ENCODE measurements at places on chromosomes 7 and 10.
A peak's percentile ranks its signal among the peaks of the same experiment; 100 is the strongest.

GRCh38 chr7:40598915-40599314 lies 464.1 kb downstream of the SUGCT start:
- no peak for DNase-seq

DNA sequence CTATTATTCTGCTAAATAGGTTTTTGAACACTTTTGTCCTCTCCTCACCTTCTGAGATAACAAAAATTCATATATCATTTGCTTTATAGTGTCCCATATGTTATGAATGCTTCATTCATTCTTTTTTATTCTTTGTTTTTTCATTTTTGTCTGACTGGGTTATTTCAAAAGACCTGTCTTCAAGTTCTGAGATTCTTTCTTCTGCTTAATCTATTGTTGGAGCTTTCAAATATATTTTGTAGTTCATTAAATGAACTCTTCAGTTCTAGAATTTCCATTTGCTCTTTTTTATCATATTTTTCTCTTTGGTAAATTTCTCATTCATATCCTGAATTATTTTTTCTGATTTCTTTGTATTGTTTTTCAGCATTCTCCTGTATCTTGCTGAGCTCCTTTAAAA lies 53.1 kb upstream of the SCIN start:
- DNase-seq, result no peak

DNA sequence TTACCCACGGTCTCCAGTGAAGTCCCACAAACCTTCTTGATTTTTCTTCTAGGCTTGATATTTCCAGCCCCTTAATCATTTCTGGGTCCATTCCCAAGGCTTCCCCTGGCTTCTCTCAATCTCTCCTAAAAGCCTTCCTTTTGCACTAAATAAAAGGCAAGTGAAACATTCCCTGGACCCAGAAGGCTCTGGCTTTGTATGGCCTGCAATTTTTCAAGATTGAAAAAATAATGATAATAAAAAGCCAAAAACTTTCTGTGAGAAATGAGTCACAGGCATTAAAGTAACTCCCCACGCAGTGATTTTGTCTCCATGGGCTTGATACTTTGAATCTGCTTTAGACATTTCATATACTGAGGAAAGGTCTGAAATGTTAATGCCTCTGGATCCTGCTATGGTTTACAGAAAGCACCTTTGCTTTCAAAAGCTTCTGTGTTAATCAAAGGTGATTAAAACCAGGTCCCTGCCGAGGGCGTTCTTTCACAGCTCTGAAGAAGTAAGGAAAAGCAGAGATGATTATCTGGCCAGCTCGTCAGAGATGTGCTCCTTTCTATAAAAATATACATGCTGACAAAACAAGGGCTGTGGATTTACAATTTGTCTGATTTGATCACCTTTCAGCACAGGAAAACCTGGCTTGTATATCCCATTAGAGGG lies 118.9 kb upstream of the TMEM72 start:
- DNase-seq, result no peak

DNA sequence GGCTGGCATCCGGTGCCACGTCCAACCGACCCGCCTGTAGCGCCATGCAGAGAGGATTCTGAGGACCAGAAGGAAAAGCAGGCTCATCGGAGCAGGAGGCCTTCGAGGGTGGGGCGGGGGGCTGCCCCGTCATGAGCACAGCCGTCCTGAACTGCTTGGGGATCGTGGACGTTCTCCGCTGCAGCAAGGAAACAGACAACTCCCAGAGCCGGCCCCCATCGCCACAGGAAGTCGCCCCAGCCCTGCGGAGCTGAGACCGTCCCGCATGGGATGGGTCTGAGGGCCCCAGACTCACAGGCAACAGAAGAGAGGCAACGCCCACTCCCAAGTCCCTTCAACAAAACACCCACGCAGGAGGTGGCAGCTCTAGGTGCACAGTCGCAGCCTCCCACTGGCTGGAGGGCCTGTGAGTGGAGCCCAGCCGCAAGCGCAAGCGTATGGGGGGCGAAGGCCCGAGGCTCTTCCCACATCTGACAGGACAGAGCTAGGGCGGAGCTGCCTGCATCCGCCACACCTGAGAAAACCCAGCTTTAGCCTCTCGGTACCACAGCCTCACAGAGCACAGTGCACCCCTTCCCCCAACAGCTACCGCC lies 64.7 kb upstream of the TNRC18 start:
- no peak for DNase-seq

GRCh38 chr7:43038254-43038653 lies 74.2 kb upstream of the HECW1 start:
- DNase-seq, result no peak

DNA sequence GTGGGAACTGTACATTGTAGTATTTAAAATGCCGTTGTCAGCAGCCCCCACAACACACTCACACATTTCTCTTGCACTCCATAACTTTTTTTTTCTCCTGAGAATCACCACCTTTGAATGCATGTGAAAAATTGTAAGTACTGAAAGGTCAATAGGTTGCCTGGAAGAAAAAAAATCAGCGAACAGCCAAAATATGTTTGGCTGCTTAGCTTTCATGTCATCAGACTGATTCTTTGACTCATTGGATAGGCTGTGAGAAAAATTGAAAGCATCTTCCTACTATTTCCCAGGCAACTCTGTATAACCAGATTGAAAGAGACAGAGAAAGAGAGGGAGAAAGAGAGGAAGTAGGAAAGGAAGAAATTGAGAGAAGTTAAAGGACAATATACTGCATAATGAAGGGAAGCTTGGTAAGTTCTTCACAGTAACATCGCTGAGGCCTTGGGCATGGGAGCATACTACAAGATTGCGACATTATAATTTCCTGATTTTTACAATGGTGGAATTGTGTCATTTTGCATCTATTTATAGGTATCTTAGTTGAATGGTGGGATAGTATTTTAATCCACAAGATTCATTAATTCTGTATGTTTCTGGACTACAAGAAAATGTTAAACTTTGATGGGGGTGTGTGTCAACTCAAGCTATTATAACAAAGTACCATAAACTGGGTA lies 249.3 kb upstream of the KCND2 start:
- no peak for DNase-seq

GRCh38 chr7:102054158-102054557 lies 232.5 kb upstream of the SH2B2 start:
- no peak for DNase-seq

DNA sequence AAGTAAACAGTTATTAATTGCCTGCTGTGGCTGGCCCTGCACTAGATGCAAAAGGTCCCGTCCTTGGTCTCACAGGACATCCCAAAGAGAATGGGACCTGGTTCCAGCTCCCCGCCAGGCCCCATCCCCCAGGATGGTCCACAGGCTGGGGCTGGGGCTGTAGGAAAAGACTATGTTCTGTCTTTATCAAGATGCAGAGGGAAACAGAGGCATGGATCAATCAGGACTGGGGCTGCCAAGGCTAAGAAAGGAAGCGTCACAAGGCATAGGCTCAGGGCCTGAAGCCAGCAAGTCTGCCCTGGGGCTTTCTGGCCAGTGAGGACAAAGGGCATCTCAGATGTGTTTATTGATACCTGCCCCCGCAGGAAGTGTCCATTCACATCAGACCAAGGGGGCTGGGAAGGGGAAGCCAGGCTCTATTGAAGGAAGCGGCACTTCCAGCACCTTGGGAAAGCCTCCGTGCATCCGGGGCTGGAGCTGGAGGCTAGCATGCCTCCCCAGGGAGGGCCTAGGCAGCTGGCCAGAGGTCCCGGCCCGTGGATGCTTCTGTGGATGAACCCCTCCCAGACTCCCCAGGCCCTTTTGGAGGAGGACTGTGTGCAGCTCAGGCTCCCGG lies 5.8 kb downstream of the VSIR start:
- no peak for DNase-seq

GRCh38 chr7:35003679-35004303 lies 33.5 kb downstream of the DPY19L1 start:
- DNase-seq, result peak; percentile 71

GRCh38 chr7:68470836-68471435 lies 1127.3 kb upstream of the AUTS2 start:
- DNase-seq, result no peak

DNA sequence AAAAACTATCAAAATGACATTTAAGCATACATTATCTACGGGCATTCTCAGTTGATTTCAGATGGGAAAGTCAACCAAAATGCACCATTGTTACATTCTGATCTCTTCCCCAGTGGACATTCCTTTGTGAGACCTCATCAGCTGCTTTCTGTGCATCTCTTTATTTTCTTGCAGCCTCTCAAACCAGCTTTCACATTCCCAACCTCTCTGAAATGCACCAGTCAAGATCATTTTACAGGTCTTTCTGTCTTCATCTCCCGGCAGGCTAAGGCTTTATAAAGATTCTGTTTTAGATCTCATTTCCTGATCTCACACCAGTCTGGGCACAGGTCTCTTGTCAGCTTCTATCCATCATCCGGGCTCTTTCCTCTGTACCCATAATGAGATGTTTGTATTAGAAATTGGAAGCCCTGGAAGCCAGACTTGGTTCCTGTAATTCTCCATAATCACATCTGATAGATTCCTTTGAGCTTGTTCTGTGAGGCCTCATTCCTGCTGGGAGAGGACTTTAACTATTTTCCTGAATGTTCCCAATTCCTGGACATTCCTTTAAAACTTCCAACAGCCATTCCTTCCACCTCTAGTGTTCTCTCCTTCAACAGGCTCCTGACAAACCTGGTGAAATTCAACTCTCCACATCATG lies 44.3 kb upstream of the ARL4A start:
- no peak for DNase-seq

DNA sequence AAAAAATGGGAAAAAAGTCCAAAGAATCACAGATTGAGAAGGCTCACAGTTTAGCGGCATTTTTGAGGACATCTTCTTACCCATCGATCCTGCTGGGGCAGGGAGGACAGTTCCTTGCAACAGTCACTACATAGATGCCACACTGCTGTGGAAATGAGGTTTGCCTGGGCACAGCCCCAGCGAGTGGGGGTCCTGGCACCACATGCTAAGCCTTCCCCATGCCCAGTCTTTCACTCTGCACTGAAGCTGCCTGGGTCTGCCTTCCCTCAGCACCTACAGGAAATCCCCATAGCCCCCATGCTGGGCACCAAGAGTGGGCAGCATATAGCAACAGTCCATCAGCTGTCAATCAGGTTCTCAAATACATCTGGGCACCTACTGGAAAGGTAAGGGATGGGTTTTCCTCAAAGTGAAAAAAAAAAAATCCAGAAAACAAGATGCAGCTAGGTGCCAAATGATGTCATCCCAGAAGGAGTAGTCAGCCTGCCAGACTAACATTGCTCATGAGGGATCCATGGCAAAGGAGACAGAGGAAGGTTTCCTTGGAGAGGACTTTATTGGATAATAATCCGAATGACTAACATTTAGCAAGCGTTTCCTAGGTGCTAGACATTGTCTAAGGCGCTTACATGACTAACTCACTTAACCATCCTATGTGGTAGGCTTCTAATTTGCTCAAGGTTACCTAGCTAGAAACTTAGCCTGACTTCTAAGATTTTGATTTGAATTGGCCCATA lies 125.7 kb upstream of the CXCL12 start:
- DNase-seq, result no peak

- DNase-seq, result no peak
Observed at GRCh38 chr7:155267436-155267835, 30.2 kb upstream of the INSIG1 start.

- DNase-seq, result no peak
Observed at GRCh38 chr7:146956321-146956720, 839.7 kb downstream of the CNTNAP2 start.

DNA sequence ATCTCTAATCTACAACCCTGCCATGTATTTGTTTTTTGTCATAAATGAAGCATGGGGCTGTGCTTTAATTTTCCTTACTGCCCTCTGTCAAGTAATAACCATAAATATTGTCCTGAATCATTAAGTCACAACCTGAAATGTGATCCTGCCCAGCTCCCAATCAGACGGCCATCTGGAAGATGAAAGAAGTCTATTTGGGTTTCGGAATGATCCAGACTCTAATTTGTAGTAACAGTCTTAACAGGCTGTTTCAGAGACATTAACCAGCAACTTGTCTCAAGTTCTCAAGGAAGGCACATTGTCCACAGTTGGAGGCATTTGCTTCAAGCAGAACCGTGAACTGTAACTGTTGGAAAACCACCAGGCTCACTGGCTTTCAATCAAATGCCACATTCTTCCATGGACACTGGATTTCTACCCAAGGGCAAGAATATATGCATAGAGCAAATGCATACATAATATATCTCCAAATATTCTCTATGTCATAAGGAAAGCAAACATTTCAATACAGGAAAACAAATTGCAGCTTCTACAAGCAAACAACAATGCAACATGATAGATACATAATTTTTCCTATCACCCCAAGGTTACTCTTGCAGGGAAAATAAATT lies 405.2 kb upstream of the NPVF start:
- DNase-seq, result no peak

GRCh38 chr7:69787736-69788431 lies 189.6 kb downstream of the AUTS2 start:
- no peak for DNase-seq

DNA sequence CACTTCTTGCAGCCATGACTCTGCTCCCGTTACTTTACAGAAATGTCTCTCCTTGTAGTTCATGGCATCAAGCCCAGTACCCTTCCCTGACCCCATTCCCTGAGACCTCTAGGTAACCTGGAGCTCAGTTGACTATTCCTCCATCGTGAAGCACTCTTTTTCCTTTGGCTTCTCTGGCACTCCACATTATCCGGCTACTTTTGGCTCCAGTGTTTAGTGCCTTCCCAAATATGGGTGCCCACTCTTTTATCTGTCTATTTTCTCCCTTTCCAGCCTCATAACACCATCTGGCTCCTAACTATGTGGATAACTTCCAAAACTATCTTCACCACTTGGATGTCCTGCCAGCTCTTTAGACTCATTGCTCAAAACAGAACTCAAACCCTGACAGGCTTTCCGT lies 744.7 kb upstream of the GALNT17 start:
- DNase-seq, result no peak
